ENCODE measurements at places on chromosomes 3 and 15.

DNA sequence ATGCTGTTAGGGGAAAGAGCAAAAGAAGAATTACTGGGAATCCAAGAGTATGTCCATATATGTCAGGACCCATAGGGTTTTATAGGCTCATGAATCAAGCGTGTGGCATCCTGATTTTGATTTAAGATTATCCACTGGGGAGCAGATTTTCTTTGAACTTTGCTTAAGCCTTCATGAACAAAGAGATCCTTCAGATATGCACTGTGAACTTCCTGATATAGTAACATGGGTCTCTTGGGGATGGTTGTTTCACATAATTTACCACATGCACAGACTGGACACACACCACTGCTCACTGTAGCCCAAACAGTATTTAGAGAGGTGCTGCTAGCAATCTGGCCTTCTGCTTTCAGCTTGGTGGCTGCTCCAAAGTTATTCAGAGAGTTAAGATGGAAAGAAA is 200.9 kb upstream of the ZPLD1 start:
- no peak for DNase-seq

DNA sequence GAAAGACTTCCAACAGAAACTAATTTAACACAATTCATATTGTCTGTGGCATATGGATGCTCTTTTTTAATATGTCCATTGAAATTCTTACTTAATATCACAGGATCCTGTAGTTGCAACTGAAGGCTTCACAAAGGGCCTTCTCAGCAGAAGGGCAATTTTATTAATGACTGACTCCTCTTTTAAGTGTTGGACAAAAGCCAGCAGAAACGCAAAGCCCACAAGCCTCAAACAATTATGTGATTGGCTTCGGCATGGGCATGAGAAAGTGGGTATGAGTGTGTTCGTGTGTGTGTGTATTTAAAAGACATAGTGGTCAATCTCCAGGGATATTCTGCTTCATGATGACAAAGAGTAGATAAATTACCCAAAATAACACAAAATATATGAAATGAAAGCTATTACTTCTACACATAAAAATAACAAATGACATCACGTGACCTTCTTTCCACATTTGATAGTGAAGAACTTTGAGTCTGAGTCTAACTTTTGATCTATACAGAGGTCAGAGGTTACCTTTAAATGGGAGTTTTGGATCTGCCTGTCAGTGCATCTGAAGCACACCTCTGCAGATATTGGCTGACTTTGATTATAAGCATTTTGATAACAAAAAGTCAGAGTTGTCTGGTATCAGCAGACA is 496.9 kb downstream of the CADM2 start:
- DNase-seq, result no peak

- no peak for DNase-seq
Observed at GRCh38 chr3:149402481-149402880, 25.0 kb upstream of the TM4SF1 start.

GRCh38 chr3:95311272-95311671 is 1248.4 kb downstream of the NSUN3 start:
- no peak for DNase-seq

- no peak for DNase-seq
Observed at GRCh38 chr3:124097362-124098131, 105.6 kb upstream of the ROPN1 start.

DNA sequence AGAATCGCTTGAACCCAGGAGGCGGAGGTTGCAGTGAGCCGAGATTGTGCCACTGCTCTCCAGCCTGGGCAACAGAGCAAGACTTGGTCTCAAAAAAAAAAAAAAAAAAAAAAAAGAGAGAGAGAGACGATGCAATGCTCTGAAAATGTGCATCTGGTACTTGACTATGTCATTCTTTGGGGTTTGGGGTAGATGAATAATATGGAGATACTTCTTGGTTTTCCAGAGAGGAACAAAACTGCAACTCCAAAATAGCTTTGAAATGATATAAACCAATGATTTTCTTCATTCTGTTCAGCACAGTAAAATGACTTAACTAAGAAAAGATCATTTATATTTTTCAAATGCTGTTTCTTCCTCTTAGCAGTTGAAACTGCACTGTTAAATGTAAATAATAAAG is 158.9 kb downstream of the ISL2 start:
- DNase-seq, result no peak

DNA sequence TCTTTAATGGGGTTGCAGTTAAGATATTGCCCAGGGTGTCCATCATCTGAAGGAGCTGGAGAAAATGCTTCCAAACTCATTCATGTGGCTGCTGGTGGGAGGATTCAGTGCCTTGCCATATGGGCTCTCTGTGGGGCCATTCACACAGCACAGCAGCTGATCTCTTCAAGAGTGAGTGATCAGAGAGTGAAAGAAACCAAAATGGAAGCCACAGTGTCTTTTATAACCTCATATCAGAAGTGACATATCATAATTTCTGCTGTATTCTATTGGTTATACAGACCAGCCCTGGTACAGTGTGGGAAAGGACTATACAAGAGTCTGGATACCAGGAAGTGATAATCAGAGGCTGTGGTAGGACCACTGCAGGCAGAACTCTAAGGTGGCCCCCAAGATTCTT is 33.6 kb downstream of the HHLA2 start:
- no peak for DNase-seq

DNA sequence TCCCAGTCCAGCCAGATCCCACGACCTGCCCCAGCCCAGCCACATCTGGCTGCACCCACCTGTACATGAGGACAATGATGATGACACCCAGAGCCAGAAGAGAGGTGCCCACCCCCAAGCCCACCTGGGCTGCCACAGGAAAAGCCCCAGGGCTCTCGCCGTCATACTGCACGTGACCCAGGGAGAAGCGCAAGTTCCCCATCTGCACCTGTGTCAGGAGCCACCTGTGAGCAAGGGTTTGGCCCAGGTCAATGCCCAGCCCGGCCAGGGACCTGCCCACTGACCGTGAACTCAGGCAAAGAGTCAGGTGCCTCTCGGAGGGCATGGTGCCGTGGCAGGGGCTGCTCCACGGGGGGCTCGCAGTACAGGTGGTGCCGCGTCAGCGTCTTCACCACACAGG is 16.3 kb downstream of the PLXNB1 start:
- DNase-seq, result no peak

- no peak for DNase-seq
Observed at GRCh38 chr3:142489572-142490323, 41.9 kb upstream of the XRN1 start.

DNA sequence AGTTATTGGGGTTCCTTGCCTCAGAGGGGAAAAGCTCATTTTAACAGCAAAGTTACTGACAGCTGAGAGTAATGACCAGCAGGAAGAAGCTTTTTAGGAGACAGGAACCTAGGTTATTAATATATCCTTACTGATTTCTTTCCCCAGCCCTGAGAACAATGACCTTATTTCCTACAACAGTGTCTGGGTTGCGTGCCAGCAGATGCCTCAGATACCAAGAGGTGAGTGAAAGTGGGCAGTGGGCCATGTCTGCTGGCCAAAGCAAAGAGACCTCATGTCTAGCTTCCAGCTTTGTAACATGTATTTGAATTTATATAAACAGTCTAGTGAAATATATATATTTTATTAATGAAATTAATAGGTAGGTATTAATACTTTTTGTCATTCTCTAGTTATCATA is 5.0 kb downstream of the CCNDBP1 start:
- DNase-seq, result no peak
